BJ (cell line): ENCODE measurements at places on chromosomes 2 and 18. TPM values are rescaled to one million over a fixed set of nuclear protein-coding genes. Genes with fewer than 3 reads are reported as not detected.

DNA sequence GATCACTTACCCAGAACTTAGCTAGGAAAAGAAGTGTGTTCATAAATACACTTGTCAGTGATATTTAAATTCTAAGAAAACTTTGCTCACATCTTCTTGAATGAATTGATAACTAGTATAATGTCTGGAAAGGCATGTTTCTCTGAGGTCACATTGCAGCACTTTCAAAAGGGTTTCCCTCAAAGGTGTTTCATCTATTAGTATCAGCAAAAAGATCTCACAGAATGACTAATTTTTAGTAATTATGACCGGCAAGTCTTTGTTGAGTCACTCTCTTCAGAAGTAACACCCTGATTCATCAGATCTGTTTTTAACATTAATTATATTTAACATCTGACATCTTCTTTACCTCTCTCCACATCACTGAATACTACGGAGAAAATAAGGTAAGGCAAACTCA is 222.3 kb downstream of the IKZF2 start:
- DNase-seq, result no peak

GRCh38 chr18:8288472-8289195 is 320.6 kb upstream of the RAB12 start:
- DNase-seq, result no peak

LOXHD1 gene
- not detected in 2 replicates for polyA plus RNA-seq

GRCh38 chr2:145067549-145068030 is 547.7 kb upstream of the ZEB2 start:
- no peak for DNase-seq

ACVR1 gene
- 28.5 and 38.0 TPM in 2 replicates for polyA plus RNA-seq

GRCh38 chr2:1670636-1671035 is 73.7 kb downstream of the PXDN start:
- DNase-seq, result no peak

DNA sequence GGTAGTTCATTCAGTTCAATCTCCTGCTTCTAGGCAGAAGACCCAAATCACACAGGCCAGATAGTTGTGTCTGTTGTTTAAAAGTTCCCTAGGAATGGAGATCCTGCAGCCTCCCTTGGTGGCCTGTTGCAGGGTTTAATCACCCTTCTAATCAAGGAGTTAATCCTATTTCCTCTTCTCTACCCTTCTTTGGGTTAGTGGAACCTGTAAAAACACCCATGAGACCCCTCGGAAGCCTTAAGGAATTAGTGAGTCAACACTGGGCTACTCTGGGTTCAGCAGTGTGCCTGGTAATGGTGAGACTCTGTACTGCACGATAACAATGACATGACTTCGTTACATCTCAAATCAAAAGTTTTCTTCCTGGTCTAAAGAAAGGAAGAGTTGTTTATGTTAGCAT is 217.6 kb upstream of the NRP2 start:
- no peak for DNase-seq

GATA6 gene
- polyA plus RNA-seq, result 0.65 and 0.75 TPM in 2 replicates

CYP27C1 gene
- 0.13 and 0.28 TPM in 2 replicates for polyA plus RNA-seq

DNA sequence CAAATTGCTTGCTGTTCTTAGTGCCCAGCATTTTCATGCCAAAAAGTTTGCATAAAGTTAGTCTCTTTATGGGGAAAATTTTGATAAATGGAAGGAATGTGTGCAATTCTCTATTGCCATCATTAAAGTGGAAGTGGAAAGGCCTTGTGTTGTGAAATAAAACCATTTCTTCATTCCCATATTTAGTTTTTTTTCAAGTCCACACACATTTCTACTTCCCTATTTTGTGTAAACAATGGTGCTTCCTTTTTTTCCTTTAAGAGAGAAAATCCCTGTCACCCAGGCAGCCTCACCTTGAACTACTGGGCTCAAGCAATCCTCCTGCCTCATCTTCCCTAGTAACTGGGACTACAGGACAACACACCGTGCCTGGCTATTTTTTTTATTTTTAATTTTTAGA is 42.3 kb upstream of the NCOA1 start:
- no peak for DNase-seq

RAMP1 gene
- 5.7 and 10.8 TPM in 2 replicates for polyA plus RNA-seq

DNA sequence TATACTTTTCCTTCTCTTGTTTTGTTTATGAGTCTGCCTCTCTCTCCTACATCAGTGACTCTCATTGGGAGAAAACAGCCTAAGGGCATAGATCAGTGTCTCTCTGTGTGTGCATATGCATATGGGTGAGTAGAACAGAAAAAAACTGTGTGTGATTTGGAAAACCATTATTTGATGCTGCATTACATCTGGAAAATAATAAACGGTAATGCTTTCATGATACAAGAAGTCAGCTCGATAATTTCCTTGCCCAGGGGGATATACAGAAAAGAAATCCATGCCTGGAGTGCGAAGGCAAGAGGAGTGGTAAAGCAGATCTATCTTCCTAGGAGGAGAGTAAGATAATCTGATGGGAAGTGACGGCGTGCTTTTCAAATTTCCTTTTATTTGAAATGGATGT is 221.5 kb upstream of the LYPD1 start:
- no peak for DNase-seq

GRCh38 chr18:23596183-23596582 is 9.9 kb upstream of the NPC1 start:
- DNase-seq, result no peak

IL36RN gene
- polyA plus RNA-seq, result not detected in 2 replicates

KCNK3 gene
- 0.13 and 0.22 TPM in 2 replicates for polyA plus RNA-seq

- no peak for DNase-seq
Observed at GRCh38 chr2:186485576-186485870, 537 bp upstream of the ZC3H15 start.

HYCC2 gene
- 3.0 and 6.9 TPM in 2 replicates for polyA plus RNA-seq

UGT1A6 gene
- 0.11 TPM in 1 of 2 replicates, not detected in the other for polyA plus RNA-seq

GRCh38 chr2:178666458-178666857 is 140.8 kb downstream of the TTN start:
- no peak for DNase-seq

DNA sequence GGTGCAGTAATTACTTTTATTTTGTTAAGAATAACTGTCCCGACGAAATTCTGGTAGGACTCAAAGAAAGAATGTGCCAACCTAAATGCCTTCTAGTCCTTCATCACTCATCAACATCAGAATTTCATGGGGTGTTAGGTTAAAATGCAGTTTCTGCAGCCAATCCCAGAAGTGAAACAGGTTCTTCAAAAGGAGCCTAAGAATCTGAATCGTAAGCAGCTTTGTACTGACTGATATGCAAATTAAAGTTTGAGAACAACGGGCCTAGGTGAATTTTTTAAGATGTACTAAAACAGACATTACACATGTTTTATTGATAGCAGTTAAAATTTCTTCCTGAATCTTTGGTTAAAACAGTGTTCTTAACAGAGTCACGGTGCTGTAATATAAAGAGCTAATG is 140.3 kb upstream of the ZC3H15 start:
- DNase-seq, result no peak

GRCh38 chr2:24073816-24074215 is 2.3 kb downstream of the SF3B6 start:
- DNase-seq, result no peak
